ENCODE measurements at places on chromosomes 6 and 20. TPM values are rescaled to one million over a fixed set of nuclear protein-coding genes. Genes with fewer than 3 reads are reported as not detected.

- DNase-seq, result no peak
Measured at GRCh38 chr6:105388392-105388791, 14.5 kb downstream of the PREP start.

DNA sequence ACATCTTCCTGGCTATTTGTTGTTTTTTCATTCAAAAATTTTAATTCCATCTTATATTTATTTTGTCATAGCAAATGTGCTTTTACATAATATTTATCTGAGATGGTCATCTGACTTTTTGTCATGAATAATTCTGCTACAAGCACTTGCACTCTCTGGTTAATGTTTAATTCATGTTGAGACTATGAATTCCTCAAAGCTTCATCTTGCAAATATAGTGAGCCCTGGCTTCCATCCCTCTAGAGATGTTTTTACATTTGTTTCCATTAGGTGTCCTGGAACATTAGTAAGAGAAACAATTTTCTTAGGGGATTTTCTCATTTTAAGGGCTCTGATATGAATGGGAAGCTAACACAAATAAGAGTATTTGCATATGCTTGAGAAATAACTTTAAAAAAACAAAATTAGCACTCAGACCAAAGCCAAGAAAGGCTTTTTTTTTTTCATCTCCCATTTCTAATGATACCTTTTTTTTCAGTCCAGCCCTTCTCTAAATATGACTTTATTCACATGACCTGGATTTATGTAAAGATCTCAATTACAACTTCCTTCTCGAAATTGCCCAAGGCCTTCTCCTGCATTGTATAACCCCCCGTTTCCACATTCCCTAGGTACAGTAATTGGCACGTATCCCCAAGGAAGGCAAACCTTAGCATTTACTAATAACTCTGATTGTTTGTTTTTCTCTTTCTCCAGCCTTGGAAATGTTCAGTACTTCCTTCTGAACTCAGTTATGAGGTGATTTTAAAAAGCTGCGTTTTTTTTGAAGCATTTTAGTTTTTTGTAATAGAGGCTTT lies 797.0 kb upstream of the GJE1 start:
- peak; percentile 31 for DNase-seq

- DNase-seq, result no peak
Measured at GRCh38 chr6:48597951-48598350, 487.0 kb upstream of the PTCHD4 start.

DNA sequence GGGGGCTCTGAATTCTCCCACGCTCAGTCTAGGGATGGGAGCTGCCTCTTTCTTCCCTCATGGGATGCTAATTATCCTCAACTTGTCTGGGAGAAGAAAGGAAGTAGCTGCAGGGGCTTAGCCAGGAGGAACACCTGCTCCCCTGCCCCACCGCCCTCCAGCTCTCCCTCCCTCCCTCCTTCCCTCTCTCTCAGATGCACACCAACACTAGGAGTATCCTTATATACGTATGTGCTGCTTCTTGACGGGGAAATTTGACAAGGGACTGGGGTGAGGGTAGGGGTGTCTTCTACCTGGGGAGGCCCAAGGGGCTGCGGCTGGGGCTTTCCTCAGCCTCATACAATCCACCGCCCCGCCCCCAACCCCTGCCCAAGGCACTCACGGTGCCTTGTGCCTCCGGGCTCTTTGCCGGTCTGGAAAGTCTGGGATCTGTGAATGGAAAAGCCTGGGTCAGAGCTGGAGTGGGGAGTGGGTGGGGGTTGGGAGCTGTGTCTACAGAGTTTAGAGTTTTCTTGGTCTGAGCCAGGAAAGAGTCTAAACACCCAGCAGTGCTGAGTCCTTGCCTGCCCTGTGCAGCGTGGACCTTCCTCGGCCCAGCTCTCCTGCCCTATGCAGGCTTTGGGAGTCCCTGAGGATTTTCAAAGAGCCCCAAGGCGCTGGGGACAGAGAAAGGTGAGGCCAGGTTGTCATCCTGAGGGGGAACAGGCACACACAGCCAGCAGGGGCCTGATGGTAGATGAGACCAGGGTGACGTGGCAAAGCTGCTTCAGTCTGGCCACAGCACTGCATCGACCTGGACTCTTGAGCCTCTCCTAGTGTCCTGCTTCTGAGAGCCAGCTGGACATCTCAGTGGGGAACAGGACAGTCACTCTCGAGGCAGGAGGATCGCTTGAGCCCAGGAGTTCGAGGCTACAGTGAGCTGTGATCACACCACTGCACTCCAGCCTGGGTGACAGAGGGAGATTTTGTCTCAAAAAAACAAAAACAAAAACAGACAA lies 29.3 kb upstream of the EMILIN3 start:
- DNase-seq, result no peak

- peak; percentile 76 for DNase-seq
Measured at GRCh38 chr6:155528982-155529453, 73.4 kb upstream of the NOX3 start.

TBXT gene
- total RNA-seq, result not detected

DNA sequence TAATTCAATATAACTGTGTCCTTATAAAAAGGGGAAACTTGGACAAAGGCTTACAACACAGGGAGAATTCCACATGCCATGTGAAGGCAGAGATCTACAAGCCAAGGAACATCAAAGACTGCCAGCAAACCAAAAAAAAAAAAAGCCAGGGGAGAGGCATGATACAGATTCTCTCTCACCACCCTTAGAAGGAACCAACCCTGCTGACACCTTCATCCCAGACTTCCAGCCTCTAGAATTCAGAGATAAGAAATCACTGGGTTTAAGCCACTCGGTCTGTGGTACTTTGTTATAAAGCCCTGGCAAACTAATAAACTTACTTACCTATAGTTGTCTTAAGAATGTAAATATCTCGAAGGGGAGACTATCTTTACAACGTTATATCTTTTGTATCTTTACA lies 4.4 kb downstream of the SERINC3 start:
- DNase-seq, result no peak

DNA sequence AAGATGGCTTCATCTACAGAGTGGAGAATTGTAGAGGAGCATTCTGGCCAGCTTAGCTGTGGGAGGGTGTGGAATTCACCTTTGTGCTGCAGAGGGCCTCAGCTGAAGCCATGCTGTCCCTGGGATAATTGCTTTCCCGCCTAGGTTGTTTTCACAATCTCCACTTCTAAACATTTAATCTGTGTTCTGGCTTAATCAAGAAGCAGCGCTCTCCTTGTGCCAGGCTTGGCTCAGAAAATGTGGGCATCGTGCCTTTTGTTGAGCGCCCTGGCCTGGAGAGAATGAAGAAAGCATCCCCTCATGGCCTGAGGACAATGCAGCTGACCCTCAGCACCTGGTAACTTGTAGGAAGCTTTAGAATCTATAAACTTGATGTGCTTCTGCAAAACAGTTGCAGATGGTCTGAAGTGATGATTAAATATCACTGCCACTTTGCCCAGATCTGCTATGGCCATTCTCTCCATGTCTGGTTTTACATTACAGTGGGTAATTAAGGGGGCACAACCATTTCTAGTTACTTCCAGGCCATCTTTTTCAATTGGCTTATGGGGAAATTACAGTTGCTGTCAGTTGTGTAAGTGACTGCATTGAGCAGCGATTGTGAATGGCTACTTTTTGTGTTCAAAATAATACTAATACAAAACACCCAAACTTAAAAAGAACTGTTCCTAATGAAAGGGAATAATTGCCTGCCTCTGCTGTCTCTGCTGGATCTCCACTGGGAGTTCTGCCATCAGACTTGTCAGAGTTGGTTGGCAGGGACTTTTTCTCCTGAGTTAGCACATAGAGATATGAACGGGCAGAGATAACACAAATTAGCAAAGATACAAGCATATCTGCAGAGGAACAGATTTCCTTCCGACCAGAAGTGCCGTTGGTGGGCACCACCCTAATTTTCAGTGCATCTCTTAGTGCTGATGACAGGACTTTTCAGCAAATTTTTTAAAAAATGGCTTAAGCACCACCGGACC lies 18.4 kb downstream of the CTNNBL1 start:
- no peak for DNase-seq

- no peak for DNase-seq
Measured at GRCh38 chr6:116973976-116974375, 96.9 kb downstream of the RFX6 start.

- DNase-seq, result no peak
Measured at GRCh38 chr6:127392301-127392700, 48.9 kb upstream of the ECHDC1 start.

DNA sequence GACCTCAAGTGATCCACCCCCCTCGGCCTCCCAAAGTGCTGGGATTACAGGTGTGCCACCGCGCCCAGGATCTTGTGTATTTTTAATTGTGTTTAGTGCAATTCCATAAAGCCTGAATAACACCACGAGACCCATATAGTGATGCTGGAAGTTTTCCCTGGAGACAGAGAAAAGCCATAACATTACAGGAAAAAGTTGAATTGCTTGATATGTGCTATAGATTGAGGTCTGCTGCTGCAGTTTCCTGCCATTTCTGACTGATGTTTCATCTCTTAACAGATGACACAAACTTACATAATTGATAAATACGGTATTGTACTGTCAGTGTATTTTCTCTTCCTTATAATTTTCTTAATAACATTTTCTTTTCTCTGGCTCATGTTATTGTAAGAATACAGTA lies 7.3 kb upstream of the UBD start:
- no peak for DNase-seq

DNA sequence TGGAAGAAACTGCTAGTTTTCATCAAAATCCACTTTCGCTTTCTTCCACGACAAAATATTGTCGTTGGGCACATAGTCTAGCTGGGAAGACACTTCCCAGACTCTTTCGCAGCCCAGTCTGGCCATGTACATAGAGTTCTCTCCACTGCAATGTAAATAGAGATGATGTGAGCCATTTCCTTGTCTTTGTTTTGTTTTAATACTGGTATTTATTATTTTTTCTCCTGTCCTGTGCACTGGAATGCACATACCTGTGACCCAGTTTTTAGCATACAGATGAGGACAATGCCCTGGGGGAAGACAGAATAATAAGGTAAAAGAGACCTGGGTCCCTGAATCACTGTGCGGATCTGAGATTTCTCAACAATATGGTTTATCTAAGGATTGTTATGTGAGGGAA lies 149.5 kb upstream of the BMP5 start:
- DNase-seq, result no peak

JAG1 gene
- 26.3 TPM for total RNA-seq

DNA sequence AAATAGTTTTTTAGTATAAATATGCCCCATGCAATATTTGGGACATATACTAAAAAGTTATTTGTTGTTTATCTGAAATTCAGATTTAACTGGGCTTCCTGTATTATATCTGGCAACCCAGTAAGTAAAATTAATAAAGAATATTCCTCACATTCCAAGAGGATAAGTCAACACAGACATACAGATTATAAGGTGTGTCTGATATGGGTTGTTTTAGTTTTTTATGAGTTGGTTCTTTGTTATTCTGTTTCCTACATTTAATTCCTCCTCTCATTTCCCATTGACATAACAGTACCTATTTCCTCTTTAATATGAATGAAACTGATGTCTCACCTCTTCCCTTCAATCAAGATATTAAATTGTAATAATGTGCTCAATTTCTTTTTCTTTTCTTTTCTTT lies 1.7 kb upstream of the PLA2G7 start:
- no peak for DNase-seq

DNA sequence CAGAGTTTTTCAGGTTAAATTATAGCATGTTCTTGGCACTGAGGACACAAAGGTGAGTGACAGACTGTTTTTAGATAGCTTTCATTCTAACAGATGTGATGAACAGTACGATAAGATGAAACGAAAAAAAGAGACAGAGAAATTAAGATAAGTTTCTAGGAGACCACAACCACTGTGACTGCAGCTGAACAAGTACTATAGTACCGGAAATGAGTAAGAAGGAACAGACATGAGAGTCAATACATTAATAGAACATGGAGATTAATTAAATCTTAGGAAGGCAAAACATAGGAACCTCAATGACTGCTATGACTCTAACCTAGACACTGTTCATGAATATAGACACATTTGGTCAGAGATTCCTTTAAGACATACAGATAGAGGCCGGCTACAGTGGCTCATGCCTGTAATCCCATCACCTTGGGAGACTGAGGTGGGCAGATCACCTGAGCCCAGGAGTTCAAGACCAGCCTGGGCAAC lies 40.2 kb downstream of the HBS1L start:
- DNase-seq, result no peak

DNA sequence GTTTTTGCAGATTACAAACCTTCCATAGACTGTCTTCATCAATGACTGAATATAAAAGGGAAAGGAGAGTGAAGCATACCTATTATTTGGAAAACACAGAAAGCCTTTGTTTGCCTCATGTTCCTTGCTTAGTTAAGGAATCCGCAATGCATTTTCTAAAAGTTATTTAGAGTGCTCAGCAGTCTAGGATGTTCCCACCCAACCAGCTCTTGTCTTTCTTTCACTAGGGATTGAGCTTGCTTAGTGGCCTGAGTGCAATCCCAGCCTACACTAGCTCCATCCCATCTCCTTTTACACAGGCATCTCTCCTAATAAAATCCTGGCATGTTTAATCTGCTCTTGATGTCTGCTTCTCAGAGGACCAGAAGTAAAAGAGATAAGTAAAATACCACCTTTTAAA lies 850.5 kb upstream of the GJE1 start:
- no peak for DNase-seq

DNA sequence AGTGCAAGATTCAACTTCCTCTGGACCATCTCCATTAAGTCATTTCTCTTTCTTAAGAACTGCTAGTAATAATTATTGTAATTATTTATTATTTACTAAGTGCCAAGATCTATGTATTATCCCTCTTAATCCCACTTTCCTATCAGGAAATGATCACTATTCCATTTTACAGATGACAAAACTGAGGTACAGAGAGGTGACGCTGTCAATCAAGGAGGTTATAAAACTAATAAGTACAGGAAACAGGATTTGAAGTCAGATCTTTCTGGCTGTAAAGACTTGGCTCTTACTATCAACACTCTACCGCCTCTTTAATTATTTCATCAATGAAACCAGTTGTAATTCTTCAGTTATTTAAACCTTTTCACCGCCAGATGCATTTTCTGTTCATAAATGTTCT lies 37.4 kb downstream of the BLOC1S5 start:
- DNase-seq, result no peak

ELOVL2 gene
- 1.3 TPM for total RNA-seq

C2 gene
- not detected for total RNA-seq

ADGRB3 gene
- total RNA-seq, result 4.7 TPM

TMEM244 gene
- not detected for total RNA-seq

GRCh38 chr6:120556491-120556890 lies 777.8 kb downstream of the TBC1D32 start:
- DNase-seq, result no peak

DNA sequence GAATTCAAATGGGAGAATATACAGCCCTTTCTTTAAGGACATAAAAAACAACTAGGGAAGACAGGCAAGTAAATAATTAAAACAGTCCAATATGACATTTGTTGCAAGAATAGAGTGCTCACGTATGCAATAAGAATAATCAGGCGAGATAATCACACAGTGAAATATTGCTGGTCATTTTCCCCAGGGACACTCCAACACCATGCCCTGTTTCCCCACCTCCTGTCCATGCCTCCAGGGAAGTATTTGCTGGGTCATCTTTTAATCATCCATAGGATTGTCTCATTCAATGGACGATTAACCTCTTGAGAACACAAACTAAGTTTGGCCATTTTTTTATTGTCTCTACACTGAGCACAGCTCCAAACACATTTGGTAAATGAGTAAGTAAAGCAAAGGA lies 472.9 kb downstream of the C6orf118 start:
- no peak for DNase-seq

GRM1 gene
- total RNA-seq, result 0.51 TPM

RHAG gene
- total RNA-seq, result not detected
